Activated CD8-positive, alpha-beta memory T cell treated with anti-CD3 and anti-CD28 coated beads, Interleukin-2, amount 50 U/mL, for 48 hours (primary cell): ENCODE measurements at places on chromosomes 2 and 18.

- no peak for DNase-seq
These were observed 49.9 kb downstream of the VSNL1 start for GRCh38 chr2:17590342-17590911.

DNA sequence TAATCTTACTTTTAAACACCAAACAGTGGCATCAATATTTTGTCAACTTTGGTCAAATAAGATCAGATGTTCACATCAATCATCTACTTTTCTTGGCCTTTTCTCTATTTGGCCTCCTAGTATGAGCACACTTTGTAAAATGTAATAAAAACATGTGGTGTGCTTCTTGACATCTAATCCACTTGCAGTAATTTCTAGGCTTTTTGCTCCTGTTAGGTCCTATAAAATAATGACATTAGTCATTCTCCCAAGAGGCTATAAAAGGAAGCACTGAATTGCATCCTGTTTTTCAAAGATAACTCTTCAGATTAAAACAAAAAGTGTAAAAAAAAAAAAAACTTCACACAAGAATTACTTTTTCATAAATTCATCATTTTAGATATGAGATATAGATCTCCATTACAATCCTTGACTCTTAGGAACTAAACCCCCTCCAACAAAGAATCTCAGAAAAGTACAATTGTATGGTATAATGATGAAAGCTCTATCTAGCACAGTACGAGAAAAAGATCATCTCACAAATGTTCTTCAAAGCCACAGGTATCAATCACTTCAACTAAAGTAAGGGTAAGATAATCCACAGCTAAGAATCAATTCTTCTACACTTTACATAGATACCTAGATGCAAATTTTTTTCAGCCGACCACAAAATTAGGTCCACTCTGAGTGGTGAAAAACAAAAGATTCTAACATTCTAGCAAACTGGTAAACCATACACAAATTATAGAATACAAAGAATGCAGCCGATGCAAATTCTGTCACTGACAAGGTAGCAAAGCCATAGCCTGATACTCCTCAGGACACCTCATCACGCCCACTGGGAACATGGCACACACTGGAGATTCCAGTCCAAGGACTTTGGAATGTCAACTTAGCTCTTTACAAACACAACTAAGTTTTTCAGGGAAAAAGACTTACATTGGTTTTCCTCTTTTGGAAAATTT lies 2.7 kb downstream of the BCL2 start:
- no peak for DNase-seq

DNA sequence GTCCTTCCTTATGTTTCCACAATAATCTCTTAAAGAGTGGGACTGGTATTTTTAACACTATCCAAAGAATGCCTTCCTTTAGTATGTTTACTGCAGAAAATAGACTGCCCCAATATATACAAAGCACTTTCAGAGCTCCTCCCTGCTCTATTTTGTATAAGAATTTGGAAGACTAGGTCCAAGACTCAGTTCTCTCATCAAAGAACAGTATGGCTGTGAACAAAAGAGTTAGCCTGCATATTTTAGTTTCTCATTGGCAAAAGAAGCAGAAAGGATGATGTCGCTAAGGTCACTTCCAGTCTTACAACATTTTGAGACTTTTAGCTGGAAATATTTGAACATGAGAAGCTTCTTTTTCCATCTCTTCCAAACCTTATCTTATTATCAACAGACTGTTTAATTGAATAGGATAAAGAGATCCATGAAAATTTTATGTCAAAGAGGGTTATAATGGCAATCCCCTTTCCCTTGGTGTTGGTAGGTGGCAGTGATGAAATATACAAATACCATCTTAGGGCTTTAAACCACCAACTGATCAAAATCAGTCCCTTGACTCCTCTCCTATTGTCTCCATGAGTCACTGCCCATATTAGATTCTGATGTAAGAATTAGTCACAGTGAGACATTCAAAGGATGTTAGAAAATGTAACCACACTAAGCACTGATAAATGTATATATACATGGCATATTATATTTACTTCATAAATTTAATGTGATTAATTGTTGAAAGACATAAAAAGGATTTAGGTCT lies 266.9 kb upstream of the DSEL start:
- DNase-seq = no peak

GRCh38 chr2:47568164-47568850 lies 165.4 kb downstream of the MSH2 start:
- no peak for DNase-seq

GRCh38 chr2:187431911-187432310 lies 16.1 kb downstream of the CALCRL start:
- DNase-seq = no peak

GRCh38 chr18:77044866-77045664 lies 87.5 kb downstream of the MBP start:
- DNase-seq = no peak

DNA sequence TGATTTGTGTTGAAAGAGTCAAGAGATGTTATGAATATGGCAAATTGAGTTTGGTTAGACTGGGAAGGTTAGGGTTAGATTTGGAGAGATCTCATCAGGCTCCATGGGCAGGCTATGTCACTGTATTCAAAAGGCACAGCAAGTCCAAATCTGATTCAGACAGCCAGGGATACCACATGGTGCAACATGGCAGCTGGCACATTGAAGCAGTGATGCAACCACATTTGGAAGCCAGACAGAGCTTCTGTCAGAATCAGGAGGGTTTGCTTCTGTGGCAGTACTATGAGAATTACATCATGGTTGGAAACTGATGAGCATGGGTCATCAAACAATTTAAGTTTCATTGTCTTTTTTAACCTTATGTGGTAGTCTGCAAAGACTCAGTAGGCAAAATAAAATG lies 772.2 kb downstream of the SUCLG1 start:
- DNase-seq = no peak

- DNase-seq = no peak
These were observed 125.4 kb upstream of the RNF152 start for GRCh38 chr18:62018034-62018758.

DNA sequence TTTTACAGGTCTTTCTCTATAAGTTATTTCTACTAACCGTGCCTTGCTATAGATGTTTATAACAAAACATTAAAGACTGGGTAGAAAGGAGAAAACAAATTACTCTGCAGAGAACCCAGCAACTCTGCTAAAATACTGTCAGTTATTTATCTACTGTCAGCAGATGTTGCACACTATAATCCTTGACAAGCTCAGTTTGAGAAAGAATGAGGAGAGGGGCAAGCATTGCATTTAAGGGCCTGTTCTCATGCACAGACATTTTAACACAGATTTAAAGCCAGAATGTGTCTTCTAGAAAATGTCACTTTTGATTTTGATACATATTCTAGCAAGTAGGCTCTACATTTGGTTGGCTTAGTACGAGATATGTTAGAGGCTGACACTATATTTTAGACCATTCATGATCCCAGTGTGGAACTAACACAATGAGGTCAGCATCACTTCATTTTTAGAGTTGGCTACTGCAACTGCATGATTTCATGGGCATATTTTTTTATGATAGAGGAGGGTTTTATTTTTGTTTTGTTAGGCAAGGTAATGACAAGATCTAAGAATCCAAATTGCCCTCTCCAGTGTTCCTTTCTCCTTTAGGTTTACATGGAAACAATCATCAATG lies 516.4 kb downstream of the ZEB2 start:
- no peak for DNase-seq

- DNase-seq = no peak
These were observed 72.0 kb upstream of the EPAS1 start for GRCh38 chr2:46225150-46225625.

DNA sequence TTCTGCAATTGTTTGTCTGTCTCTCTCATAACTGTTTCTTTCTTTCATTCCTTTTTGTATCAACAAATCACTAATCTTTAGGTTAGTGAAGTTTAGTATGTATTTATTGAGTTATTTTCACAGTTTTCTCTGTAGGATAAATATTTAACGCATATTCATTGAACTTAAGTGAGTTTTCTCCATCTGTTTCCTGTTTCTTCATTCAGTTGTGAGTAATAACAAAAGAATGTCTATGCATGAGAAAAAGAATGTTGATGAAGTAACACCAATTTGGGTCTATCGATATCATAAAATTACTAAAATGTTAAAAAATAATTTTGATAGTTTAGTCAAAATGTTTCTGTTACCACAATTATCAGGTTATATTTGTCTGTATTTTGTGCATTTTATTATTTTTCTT lies 948.0 kb downstream of the DSC3 start:
- no peak for DNase-seq

DNA sequence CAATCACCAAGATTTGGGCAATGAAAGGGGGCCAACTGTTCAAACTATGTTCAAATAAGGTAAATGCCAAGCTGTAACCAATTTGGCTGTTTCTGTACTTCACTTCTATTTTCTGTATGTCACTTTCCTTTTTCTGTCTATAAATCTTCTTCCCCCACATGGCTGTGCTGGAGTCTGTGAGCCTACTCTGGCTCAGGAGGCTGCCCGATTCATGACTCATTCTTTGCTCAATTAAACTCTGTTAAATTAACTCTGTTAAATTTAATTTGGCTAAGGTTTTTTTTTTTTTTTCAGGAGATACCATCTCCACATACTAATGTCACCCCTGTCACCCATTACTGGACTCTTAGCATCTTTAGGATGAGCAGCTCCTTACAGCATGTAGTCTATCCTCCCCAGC lies 178.8 kb upstream of the TWIST2 start:
- DNase-seq = no peak

GRCh38 chr2:134413430-134413829 lies 159.6 kb downstream of the MGAT5 start:
- DNase-seq = no peak

DNA sequence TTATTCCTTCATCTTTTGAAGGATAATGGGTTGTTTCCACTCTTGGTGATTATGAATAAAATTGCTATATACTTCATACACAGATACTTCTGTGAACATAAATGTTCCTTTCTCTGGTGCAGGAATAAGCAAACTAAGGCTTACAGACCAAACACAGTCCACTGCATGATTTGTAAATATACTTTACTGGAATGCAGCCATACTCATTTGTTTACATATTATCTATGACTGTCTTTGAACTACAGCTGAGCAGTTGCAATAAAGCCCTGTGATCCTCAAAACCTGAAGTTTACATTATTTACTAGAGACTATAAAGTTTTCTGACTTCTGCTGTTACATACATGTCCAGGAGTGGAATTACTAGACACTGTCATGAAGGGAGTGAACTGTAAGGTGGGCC lies 381.0 kb upstream of the CNTNAP5 start:
- no peak for DNase-seq

GRCh38 chr18:11008505-11008904 lies 140.9 kb downstream of the PIEZO2 start:
- DNase-seq = no peak

DNA sequence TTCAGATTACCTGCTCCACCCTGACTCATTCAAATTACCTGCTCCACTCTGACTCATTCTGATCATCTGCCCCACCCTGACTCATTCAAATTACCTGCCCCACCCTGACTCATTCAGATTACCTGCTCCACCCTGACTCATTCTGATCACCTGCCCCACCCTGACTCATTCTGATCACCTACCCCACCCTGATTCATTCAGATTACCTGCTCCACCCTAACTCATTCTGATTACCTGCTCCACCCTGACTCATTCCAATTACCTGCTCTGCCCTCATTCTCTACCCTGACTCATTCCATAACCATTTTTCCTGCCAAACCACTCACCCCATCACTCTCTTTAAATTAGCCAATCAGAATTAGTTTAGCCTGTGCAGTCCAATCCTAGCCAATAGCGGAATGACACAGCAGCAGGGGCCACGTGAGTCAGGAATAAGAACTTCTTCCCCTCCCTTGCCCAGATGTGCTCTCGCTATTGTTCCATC lies 26.2 kb downstream of the CFAP53 start:
- no peak for DNase-seq

DNA sequence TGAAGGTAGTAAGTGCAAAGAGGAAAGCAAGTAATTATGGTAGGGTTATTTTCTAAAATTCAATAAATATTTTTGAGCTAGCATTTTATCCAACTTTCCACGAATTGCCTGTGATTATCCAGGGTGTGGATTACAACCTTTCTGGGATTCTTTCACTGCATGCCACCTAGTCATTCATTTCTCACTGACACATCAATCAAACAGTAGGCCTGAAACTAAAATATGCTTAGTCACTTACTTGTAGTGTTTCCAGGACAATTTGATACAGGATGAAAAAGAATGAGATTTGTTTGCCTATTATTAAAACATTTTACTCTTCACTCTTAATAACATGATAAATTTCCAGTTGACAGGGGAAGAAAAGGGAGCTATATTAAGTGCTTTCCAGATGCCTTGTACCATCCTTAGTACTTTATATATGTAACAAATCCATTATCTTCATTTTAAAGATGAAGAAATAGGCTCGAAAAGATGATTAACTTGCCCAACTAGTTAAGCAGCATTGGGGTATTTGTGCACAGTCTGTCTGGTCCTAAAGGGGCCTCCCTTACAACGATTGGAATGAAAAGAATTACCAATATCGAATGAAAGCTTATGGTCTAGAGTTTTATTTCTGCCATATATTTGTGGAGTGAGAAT lies 70.4 kb downstream of the KCTD1 start:
- DNase-seq = no peak

DNA sequence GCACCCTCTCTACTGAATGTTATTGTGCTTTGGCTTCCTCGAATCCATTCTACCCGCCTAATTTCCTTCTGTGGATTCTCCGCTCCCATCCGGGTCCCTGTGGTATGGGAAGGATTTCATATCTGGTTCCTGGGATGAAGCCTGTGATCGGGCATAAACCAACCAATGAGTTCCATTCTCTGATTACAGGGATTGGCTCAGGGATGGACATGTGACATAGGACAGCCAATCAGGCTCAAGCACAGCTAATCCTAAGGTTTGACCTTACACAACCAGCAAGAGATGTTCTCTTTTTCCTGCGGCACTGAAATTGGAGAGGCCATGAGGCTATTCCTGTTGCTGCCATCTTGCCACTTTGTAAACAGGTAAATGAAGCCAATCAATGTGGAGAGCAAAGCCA lies 168.1 kb upstream of the SMAD2 start:
- DNase-seq = no peak

DNA sequence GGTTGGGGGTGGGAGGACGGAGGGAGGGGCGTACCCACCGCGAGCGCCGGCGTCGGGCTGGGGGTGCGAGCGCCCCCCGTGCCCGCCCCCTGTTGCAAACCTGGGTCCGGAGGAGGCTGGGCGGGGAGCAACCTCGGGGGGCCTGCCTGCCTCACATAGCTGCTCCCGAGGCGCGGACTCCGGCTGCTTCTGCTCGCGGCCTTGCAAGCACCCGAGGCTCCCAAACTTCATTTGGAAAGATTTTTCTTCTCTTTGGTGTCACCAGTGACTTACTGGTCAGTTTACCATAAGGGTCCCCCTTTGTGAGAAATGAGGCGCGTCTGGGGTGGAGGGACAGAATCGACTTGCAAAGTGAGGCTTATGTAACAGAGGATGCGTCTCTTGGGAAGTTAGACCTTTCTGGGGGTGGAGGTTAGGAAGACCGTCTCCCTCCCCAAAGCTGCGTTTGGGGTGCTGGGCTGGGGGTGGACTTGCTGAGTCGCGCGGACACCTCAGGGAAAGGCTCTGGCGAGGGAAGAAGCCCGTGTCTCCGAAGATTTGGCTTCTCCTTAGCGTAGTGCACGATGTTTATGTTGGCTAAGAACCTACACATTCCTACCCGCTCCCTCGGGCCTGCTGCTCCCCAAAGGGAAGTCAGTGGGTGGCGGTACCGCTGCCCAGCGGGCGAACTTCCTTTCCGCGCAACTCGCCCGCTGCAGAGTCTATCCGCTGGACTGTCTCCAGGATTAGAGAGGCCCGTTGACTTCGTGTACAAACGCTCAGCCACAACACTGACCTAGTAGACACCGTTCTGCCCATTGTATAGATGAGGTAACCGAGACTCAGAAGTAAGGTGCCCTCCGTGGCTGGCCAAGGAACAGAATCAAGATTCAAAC lies 559 bp downstream of the TMEM37 start:
- no peak for DNase-seq

GRCh38 chr2:88265352-88266303 lies 95.5 kb downstream of the THNSL2 start:
- no peak for DNase-seq
